ENCODE measurements at places on chromosomes 7 and 10.

DNA sequence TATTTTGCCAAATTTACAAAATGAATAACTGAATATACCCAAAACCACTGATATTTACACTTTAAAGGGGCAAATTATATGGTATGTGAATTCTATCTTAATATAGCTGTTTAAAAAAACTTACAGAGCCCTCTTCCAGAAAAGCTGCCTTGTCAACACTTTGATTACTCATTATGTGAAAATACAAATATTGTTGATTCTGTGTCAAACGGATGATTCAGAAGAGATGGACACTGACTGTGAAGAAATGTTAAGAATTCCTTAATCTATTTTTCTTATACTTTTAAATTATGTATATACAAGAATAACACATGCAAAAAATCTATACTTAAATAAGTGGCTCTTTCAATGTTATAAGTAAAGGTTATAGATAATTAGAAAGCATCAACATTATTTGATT lies 41.5 kb downstream of the SMURF1 start:
- DNase-seq = no peak

DNA sequence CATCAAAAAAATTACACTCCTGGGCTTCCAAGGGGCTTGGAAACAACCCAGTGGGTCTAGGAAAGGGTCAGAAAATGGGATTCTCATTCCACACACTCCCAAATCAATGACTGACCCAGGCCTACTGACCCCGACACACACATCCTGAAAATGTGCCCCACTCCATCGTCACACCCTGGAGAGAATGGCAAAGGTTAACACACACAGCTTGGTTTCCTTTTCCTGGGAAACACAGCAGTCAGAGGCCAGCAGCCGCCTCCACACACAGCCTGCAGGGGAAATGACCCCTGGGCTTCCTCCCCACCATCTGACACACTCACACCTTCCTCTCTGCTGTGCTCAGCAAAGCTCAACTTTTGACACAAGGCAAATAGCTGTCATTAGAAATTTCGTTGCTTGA lies 42.9 kb downstream of the SH3PXD2A start:
- no peak for DNase-seq

DNA sequence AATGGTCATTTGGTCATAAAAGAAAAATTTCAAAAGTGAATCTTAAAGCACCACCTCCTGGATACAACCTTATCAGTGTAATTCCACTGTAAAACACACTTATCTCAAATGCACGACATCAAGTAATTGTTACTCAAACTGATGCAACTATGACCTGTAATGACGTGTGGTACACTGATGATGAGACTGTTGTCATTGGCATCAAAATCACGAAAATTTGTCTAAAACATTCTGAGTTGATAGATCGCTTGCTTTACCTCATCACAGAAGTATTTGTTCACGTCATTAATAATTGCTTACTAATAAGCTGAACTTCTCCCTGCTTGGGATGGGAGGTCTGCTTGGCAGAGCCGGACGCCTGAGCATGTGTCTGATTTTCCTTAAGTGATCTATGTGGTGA lies 221.8 kb upstream of the KLF6 start:
- DNase-seq = no peak

DNA sequence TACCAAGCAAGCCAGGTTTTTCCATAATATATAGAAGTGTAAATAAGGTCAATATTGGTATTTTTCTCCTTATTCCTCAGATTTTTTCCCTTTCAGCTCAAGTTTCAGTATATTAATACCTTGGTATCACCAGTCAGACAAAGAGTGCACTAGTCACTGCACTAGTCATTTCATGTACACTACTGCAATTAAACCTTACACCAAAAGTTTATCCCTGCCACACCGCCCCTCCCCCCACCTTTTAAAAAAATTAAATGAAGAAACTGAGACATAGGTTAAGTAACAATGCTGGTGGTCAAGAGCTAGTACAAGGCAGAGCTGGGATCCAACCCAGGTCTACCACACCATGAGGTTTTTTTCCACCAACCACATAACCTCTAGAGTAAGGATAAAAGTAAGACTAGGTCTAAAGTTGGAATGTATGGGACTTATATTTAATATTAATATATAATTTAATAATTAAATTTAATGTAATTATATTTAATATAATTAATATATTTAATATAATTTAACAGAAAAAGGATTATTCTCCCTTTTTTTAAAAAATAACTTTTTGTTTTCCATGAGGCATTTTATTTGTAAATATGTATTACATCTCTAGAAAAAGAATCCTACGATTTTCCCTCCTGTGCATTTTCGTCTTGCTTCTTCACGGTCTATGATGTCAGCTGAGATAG lies 68.5 kb downstream of the NT5C2 start:
- DNase-seq = no peak

DNA sequence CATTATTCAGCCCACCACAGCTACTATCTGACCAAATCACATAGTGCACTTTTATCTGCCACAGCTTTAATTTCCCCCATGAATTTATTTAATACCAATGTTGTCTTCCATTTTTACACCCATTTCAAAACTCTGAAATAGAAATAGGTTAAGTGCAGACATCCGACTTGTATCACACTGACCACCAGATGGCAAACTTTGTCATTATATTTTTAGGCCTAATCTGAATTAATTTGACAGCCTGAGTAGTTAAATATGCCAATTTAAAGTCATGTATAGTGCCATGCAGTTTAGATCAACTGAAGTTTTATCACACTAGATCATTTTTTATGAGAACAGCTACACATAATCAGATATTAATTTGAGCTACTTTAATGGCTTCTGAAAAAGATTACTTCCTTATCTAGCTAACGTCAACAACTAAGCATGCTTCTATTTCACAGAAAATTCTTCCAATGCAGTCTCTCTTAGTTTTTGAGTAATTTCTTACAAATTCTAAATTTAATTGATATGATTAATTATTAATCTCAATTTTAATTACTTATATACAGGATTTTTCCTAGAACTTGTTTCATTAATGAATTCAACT lies 566.4 kb downstream of the GFRA1 start:
- DNase-seq = no peak

DNA sequence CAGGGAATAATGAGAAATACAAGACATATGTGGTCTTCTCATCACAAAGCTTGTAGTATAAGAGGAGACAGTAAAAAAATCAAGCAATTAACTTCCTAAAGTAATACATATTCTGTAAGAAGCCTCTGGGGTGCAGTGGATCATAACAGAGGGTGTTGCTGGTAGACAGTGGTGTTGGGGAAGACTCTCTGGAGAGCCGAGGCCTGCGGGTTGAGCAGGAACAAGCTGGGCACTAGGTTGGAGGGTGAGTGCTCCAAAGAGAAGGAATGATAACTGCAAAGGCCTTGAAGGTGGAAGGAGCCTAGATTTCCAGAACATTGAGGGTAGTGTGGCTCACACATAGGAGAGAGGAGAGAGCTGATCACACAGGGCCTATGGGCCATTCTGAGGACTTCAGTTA lies 1.5 kb downstream of the GIMAP4 start:
- DNase-seq = no peak

- DNase-seq = no peak
Measured at GRCh38 chr7:12590559-12590958, 20.0 kb downstream of the SCIN start.

DNA sequence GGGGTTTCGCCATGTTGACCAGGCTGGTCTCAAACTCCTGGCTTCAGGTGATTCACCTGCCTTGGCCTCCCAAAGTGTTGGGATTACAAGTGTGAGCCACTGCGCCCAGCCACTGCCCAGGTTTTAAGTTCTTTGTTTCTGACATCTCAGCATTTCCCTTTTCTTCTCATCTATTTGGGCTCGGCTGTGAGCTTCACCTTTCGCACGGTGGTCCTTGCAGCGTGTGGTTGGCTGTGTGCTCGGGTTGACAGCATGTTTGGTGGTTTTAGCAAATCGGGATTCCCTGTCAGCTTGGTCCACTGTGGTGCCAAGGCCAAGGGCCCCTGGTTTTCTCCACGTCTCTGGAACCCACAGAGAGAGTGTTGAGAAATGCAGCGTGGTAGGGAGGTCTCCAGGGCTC lies 138.8 kb downstream of the DNAJB6 start:
- no peak for DNase-seq

- no peak for DNase-seq
Measured at GRCh38 chr7:154212861-154213260, 160.7 kb downstream of the DPP6 start.

DNA sequence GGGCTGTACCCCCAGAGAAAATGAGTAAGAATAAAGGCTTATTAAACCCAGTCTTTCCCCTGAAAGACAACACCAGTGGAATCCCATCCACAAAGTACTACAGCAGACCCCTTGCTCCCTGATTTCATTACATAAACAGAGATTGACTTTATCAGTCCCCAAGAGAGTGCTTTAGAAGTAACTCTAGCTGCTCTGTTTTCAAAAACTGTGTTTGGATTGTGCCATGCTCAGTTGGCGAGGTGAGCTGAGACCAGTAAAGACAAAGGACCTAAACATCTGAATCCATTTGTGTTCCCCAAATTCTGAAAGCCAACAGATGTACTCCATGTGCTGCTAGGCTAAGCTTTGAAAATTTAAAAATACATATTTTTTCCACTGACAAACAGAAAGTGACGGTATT lies 127.0 kb downstream of the ATE1 start:
- DNase-seq = no peak

DNA sequence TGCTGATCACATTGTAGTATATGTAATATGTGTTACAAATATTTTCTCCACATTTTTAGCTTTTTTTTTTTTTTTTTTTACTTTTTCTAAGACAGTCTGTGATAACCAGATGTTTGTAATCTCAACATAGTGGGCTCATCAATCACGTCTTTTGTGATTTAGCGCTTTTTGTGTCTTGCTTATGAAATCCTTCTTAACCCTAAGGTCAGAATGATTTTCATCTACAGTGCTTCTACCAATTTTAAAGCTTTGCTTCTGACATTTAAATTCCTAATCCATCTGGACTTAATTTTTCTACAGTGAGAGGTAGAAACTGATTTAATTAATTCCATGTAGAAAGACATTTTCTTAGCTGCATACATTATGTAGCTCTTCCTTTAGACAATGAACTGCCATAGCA lies 626.4 kb downstream of the TNS3 start:
- no peak for DNase-seq

GRCh38 chr7:28044825-28045224 lies 135.8 kb downstream of the JAZF1 start:
- no peak for DNase-seq

GRCh38 chr7:115749924-115750323 lies 280.6 kb downstream of the TFEC start:
- no peak for DNase-seq

GRCh38 chr7:158606129-158606528 lies 18.5 kb upstream of the PTPRN2 start:
- DNase-seq = no peak

DNA sequence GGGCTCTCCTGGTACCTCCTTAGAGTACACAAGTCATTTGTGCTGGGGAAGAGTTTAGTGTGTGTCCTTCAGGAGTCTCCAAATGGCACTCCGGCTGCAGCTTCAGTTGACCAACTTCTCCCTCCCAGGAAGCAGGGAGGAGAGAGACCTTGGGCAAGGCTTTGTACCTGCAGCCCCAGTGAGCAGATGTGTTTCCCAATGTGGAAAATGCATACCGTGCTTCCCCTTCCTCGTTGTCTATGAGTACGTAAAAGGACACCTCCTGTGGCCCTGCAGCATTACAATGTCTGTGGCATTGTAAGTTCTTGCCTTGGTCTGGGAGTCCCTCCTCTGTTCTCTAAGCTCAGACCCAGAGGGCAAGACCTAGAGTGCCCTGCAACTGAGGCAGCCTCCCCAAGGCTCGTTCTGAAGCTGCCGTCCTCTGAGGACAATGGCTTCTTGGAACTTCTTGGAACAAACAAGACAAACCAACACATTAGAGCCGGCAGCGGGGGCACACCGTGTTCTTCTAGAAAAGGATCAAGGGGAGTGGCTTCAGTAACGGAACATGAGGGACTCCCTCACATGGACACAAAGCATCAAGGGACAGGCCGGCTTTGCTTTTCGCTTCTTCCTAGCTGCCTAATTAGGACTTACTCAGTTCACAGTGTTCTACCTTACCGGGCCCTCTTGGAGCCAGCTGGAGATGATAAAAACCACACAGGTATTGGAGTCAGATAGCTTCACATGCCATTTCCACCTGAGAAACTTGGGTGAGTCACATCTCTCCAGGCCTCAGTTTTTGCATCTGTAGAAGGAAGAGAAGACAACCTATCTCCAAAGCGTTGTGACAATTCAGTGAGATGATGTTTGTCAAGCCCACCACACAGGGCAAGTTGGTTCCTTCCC lies 20.9 kb upstream of the PPA1 start:
- DNase-seq = no peak

DNA sequence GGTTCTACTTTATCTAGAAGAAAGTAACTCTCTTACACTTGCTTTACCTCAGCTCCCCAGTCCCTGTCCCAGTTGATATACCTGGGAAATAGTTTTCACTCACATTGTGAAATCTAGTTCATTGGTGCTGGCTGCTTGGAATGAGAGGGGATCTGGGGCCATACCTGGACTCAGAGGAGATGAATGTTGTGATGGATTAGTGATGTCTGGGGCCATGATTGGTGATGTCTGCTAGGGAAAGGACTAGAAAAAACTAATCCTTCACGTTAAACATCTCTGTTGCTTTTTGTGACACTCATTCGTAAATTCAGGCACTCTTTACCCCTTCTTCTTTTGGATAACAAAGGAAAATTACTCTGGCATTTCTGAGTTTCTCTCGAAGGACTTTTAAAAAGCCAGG lies 152.4 kb downstream of the RAB11FIP2 start:
- no peak for DNase-seq

DNA sequence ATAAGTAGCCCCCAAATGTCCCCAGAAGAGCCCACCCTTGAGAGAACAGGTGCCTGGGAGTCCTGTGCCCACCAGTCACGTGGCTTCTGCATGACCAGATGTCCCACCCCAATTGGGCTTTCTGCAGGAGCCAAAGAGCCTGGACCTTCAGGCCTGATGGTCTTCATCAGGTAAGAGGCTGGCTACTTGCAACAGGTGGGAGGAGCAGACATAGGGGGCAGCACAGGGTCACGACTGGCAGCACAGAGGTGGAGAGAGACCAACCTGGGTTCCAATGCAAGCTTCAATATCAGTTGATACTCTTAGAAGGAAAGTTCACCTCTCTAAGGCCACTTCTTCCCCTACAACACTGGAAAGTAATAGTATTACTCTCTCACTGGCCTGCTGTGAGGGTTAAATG lies 288.0 kb downstream of the ELMO1 start:
- no peak for DNase-seq

DNA sequence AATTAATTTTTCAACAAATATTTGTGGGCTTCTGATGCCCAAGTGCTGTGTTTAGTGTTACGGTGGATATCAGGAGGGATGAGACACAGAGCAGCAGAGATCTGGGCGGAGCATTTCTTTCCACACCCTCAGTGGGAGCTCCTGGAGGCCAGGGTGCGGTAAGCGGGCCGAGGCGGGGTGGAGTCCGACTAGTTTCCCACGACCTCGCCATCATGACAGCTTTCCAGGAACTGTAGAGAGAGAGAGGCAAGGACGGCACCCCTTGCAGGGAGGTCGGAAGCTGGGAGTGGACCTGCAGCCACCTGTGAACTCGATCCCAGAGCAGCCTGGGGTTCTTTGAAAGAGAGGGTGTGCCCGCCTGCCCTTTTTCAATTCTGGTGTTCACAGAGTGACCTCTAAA lies 128.2 kb downstream of the ACTR3B start:
- DNase-seq = no peak

GRCh38 chr10:31612082-31612481 lies 293.1 kb downstream of the ZEB1 start:
- no peak for DNase-seq
